ENCODE measurements at places on chromosomes 1 and 21. TPM values are rescaled to one million over a fixed set of nuclear protein-coding genes. Genes with fewer than 3 reads are reported as not detected.

- no peak for DNase-seq
Observed at GRCh38 chr1:94270801-94271203, 33.4 kb upstream of the ARHGAP29 start.

GRCh38 chr1:51675177-51675780, 58.4 kb downstream of the OSBPL9 start:
- no peak for DNase-seq

The GSTM1 gene
- total RNA-seq, result 5.1 TPM

- DNase-seq, result no peak
Observed at GRCh38 chr1:236342403-236343245, 51.5 kb upstream of the EDARADD start.

The ADGRL4 gene
- 4.4 TPM for total RNA-seq

The F5 gene
- 0.18 TPM for total RNA-seq

DNA sequence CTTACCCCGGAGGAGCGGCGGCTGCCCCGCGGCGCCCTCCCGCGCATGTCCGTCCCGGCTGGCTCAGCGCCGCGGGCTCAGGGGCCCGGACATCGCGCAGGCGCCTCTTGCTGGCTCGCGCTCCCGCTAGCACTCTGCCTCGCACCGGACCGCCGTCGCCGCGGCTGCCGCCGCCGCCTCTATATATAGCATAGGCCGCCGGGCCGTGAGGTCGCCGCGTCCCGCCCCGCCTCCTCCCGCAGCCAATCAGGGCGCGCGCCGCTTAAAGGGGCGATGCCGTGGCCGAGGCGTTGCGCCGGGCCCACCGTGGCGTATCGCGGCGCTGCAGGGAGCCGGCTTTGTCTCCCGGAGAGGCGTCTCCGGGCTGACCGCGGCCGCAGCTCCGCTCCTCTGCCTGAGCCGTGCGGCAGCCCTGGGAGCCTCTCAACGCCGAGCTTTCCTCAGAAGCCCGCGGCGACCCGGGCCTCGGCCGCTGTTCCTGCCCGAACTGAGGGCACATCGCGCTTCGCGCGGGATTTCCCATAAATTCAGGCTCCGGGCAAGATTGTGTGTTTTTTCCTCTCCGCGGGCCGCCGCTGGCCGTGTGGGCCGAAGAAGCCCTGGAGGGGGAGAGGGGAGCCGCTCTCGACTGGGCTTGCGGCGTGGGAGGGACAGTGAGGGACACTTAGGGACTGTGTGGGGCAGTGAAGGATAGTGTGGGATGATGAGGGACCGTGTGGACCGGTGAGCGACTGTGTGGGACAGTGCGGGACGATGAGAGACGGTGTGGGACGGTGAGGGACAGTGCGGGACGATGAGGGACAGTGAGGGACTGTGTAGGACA, at the start of gene ERRFI1:
Gene ERRFI1 (minus strand): TSS at position 157 of the 823 bp plus-strand sequence. CDS start 10,690 bp downstream, outside the sequence.
- DNase-seq, result peak; percentile 96

DNA sequence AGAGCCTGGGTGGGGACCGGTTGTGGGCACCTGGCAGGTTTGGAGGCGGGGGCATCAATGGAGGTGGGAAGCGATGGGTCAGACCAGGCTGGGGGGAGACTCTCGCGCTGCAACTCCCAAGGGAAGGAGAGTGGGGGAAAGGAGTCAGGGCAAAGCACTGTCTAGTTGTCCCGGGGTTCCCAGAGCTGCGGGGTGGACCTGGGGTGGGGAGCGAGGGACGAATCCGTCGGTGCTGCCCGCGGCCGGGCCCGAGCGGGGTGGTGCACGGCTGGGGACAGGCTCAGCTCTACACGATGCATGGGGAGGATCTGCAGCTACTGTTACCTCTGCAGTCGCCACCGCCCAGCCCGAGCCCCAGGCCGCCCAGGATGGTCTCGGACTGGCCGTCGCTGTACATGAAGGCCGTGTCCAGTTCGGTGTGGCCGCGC, 427 bp downstream of the AKR7A2 start:
- peak; percentile 22 for DNase-seq
